Stimulated activated CD8-positive, alpha-beta memory T cell treated with anti-CD3 and anti-CD28 coated beads, Interleukin-7, amount 100 ng/mL, for 1 hour (primary cell): ENCODE measurements at places on chromosomes 16 and 17.

- no peak for DNase-seq
Observed at GRCh38 chr17:51189628-51190027, 23.4 kb downstream of the NME2 start.

- no peak for DNase-seq
Observed at GRCh38 chr17:2083613-2084035, 28.7 kb downstream of the HIC1 start.

- no peak for DNase-seq
Observed at GRCh38 chr17:2736956-2737355, 12.5 kb downstream of the CCDC92B start.

- no peak for DNase-seq
Observed at GRCh38 chr17:79677646-79678045, 53.1 kb upstream of the ENPP7 start.

DNA sequence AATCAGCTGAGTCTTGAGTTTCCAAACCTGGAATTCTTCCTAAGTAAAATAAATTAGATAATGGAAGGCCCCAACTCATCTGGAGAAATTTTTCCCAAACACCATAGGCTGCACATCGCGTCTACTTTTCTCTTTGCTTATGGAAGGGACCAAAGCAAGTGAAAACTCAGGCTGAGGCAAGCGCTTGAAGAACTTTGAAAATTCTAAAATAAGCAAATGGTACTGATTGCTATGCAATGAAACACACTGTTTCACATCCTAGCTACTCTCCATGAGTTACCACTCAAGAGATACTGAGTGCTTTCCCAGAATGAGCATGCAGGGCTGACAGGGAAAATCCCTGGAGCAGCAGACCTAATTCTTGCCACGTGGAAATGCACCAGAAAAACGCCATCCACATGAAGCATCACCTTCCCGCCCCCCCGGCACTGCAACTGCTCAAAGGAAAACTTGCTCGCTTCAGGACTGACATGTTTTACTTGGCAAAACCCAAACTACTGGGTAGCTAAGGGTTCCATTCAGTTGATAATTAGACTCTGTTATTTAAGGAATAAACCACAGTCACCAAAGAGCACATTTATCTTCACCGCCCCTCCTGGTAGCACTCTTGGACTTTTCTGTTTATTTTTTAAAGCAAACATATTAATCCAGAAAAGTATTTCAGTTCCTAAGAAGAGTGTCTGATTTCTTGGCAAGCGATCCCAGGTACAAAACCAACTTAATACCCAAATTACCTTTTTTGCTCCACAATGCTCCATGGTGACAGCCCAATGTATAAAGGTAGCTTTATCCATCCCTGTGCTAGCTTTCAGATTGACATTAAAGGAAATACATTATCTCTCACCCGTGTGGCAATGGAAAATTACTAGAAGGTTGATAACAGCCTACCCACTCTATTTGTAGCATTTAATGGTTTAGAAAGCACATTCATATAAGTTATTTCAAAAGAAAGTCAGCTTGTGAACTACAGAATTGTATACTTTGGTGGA, 62.5 kb downstream of the WDR59 start:
- DNase-seq: no peak

DNA sequence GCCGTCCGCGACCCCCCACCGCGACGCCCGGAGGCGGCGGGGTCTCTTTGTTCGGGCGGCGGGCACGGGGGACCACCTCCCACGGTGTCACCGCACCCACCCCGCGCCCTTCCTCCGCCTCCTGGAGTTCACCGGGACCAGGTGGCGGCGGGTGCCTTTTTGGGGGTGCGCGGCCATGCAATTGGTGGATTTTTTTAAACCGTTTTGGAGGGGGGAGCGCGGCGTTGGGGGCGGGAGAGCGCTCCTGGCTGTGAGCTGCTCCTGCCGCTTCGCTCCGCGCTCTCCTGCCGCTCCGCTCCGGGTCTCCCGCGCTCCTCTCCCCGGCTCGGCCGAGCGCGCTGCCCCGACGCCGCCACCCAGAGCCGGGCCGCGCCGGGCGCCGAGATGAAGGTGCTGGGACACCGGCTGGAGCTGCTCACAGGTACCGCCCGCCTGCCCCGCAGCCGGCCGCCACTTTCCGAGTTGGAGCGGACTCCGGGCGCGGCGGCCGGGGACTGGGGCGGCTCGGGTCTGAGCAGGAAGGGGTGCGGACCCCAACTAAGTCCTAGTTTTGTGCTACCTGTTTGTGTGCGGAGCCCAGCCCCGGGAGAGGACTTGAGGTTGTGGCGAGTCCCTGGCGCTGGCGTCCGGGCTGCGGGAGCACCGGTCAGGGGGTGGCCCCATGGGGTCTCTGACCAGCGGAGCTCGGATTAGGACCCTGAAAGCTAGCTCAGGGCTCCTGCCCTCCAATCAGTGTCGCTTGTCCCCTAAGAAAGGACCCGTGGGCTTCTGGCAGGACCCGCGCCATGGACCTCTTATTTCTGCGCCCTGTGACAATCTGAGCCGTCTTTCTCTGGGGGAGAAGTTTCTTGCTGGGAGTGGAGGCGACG, 35.7 kb upstream of the NDRG4 start:
- no peak for DNase-seq

- DNase-seq: no peak
Observed at GRCh38 chr16:84054916-84055315, 12.3 kb upstream of the SLC38A8 start.

- no peak for DNase-seq
Observed at GRCh38 chr17:75219815-75220214, 14.3 kb downstream of the NUP85 start.

DNA sequence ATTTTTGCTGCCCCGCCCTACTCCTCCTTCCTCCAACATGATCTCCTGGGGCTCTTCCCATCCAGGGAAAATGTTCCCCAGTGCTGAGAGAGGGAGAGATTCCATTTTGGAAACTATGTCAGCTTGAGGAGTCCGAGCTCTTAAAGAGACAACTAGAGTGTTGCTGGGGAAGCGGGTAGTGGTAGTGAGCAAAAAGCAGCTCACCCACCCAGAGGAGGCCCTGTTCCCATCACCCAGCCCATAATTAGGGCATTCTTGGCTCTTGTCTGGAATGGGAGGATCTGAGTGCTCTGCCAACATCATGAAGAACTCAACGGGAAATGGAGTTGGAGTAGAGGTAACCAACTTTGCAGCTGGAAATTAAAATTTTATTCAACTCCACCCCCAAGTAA, 9.1 kb upstream of the MSL1 start:
- no peak for DNase-seq

DNA sequence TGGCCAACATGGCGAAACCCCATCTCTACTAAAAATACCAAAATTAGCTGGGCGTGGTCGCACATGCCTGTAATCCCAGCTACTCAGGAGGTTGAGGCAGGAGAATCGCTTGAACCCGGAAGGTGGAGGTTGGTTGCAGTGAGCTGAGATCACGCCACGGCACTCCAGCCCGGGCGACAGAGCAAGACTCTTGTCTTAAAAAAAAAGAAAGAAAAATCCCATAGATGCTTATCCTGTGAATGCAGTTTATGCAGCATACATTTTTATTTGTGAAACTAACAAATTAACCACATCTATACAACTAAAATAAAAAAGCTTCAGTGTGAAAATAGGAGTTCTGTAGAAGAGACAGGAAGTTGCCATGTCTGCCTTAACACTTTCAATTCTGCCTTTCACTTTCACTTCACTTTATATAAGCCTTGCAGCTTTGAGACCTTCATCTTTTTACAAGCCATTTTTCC, 7.1 kb downstream of the IGSF6 start:
- no peak for DNase-seq

- DNase-seq: no peak
Observed at GRCh38 chr16:83935005-83935857, 17.8 kb upstream of the OSGIN1 start.
